Fibroblast of villous mesenchyme (primary cell): ENCODE measurements at places on chromosomes 7 and 10. TPM values are rescaled to one million over a fixed set of nuclear protein-coding genes. Genes with fewer than 3 reads are reported as not detected.

Gene TMEM196
- total RNA-seq = not detected in 2 replicates

Gene ASZ1
- under 0.01 TPM in 2 replicates for total RNA-seq

Gene CHST3
- total RNA-seq = 37.4 and 58.3 TPM in 2 replicates

Gene EEPD1
- 5.2 and 9.3 TPM in 2 replicates for total RNA-seq

Gene CYP26A1
- total RNA-seq = under 0.01 TPM in 1 of 2 replicates, not detected in the other

Gene VGF
- under 0.01 TPM in 1 of 2 replicates, not detected in the other for total RNA-seq

Gene OR6B1
- total RNA-seq = under 0.01 TPM in 1 of 2 replicates, not detected in the other

Gene ZNF365
- total RNA-seq = 6.1 and 8.2 TPM in 2 replicates

Gene PSTK
- 5.5 and 5.6 TPM in 2 replicates for total RNA-seq

Gene UMAD1
- total RNA-seq = 8.4 and 13.8 TPM in 2 replicates

Gene CCL24
- total RNA-seq = not detected in 2 replicates

Gene PLCE1
- 0.32 and 0.43 TPM in 2 replicates for total RNA-seq

Gene C10orf90
- total RNA-seq = not detected in 2 replicates

- no peak for DNase-seq
Observed at GRCh38 chr10:17272648-17273047, 44.6 kb downstream of the VIM start.

DNA sequence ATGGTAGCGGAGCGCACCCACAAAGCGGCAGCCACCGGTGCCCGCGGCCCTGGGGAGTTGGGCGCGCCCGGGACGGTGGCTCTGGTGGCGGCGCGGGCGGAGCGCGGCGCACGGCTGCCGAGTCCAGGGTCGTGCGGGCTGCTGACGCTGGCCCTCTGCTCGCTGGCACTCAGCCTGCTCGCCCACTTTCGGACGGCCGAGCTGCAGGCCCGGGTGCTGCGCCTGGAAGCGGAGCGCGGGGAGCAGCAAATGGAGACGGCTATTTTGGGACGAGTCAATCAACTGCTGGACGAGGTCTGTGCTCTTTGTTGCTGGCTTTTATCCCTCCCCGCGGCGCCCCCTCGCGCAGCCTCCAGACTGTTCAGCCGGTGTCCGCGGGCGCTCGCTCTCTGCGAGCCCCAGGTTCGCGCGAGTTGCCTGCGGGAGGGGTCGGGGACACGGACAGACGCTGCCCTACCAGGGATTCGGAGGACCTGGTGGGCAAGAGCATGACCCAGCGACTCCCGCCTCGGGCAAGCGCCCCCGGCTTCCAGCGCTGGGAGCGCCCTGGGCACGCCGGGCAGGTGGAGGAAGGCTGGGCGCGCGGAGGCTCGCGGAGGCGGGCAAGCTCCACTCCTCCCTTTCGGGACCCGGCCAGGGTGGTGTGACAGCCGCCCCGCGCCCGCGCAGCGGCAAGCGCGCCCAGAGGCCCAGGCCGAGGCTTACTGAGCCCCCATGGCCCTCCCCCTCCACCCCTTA is 887 bp downstream of the COL13A1 start:
- DNase-seq = peak; percentile 65

DNA sequence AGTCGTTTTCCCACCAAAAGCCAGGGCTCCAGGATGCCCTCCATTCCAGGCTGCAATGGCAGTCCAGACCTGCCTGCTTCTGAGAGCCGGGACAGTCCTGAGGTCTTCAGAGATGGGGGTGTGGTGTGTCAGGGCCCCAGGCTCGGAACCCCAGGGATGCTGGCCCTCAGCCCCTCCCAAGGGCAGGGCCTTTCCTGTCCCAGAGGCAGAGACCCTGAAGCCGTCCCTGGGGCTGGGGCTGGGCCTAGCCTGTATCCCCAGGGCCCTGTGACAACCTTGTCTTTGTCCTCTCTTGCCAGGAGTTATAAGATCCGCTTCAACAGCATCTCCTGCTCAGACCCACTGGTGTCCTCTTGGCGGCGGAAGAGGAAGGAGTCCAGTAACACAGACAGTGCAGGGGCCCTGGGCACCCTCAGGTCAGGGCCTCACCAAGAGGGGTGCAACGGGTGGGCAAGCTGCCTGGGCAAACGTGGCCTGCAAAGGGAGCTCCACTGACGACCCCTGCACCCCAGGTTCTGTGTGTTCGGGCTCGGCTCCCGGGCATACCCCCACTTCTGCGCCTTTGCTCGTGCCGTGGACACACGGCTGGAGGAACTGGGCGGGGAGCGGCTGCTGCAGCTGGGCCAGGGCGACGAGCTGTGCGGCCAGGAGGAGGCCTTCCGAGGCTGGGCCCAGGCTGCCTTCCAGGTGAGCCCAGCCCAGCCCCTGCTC is 15.9 kb downstream of the NOS3 start:
- DNase-seq = no peak

GRCh38 chr7:641966-642365 is 84.5 kb upstream of the DNAAF5 start:
- no peak for DNase-seq

DNA sequence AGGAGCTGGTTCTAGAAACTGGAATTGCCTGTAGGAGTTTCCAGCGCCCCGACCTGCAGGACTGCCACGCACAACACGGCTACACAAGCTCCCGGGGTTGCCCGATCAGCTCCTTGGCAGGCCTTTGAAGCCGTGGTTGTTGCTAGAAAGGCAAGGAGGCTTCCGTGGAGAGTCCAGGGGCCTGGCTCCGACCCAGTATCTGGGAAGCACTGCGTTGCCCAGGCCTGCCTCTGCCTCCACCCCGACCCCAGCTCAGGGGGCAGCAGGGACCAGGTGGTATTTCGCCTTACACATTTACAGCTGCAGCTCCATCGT is 54.4 kb downstream of the PROSER2 start:
- DNase-seq = no peak

DNA sequence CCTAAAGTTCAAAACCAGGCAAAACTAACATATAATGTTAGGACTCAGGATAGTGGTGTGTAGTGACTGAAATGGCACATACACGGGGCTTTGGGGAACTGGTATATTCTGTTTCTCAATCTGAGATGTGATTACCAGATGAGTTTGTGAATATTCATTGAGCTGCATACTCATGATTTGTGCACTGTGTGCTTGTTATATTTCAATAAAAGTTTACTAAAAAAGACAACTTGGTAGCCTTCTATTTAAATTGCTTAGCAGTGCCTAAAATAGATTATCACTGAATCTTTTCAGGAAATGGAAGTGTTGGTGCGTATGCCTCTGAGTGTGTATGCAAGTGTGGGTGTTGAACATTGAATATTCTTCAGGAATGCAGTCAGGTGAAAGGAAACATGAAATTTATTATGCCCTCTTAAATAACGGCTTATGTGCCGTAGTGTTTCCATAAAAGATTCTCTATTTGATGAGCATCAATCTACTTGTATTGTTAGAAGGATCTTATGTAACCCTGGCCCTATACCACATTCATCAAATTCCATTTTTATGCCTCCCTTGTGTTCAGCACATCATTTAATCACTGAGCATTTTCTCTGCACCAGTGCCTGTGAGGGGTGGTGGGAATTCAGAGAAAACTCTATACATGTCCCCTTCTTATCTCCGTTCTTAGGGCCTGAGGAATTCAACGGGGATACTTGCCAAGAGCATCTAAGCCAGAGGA is 82.6 kb upstream of the AUTS2 start:
- no peak for DNase-seq

- DNase-seq = no peak
Observed at GRCh38 chr7:44265728-44266127, 59.7 kb downstream of the CAMK2B start.

DNA sequence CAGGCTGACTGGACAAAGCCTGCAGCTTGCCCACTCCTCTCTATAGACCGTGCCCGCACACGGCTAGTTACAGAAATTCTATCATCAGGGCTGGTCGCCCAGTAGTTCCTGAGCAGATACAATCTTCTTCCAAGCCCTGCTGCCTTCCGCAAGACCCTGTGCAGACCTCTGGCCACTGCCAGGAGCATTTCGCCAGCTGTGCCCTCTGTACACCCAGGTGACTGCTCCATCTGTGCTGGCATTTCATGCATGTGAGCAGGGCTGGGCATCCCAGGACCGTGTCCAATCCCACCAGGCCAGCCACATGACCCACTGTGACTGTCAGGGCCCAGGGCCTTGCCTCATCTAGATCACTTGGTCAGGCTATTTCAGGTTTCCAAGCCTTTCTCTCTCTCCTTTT is 36.9 kb downstream of the HSPA12A start:
- DNase-seq = no peak

- no peak for DNase-seq
Observed at GRCh38 chr7:131781-132482, 60.4 kb upstream of the FAM20C start.
